ENCODE measurements at places on chromosomes 5 and 9. TPM values are rescaled to one million over a fixed set of nuclear protein-coding genes. Genes with fewer than 3 reads are reported as not detected.

Gene SPINK7
- total RNA-seq, result not detected

Gene FYB1
- total RNA-seq, result 1.0 TPM

Gene IL3
- total RNA-seq, result not detected

Gene NEUROG1
- total RNA-seq, result not detected

Gene CFAP77
- not detected for total RNA-seq

Gene ARID3C
- 0.11 TPM for total RNA-seq

Gene PCDHGA6
- 1.5 TPM for total RNA-seq

Gene DDX4
- not detected for total RNA-seq

Gene ADAMTSL1
- total RNA-seq, result 8.3 TPM

Gene MCC
- total RNA-seq, result 8.7 TPM

Gene DEPDC1B
- 26.9 TPM for total RNA-seq

Gene FOXD4L4
- total RNA-seq, result not detected

Gene IGIP
- total RNA-seq, result 1.4 TPM

Gene PTGR1
- 24.8 TPM for total RNA-seq

Gene BARHL1
- total RNA-seq, result not detected

Gene PHF24
- not detected for total RNA-seq

Gene ROR2
- not detected for total RNA-seq

Gene MSX2
- total RNA-seq, result 4.3 TPM

Gene KIF24
- 4.6 TPM for total RNA-seq

Gene BAAT
- 0.08 TPM for total RNA-seq

Gene HK3
- total RNA-seq, result not detected

Gene C5orf24
- 53.9 TPM for total RNA-seq

Gene SLC34A1
- 0.61 TPM for total RNA-seq

Gene SLC23A1
- total RNA-seq, result not detected

Gene ELAVL2
- 2.3 TPM for total RNA-seq

Gene GABRA1
- total RNA-seq, result not detected

Gene SLC4A9
- total RNA-seq, result not detected

Gene KCNMB1
- total RNA-seq, result not detected

Gene OR13C2
- not detected for total RNA-seq

Gene DTWD2
- total RNA-seq, result 12.2 TPM

Gene DBH
- total RNA-seq, result not detected

Gene ARRDC3
- total RNA-seq, result 26.0 TPM

Gene CATSPER3
- total RNA-seq, result not detected

Gene PDZD2
- total RNA-seq, result 5.5 TPM

Gene DOK3
- 2.3 TPM for total RNA-seq

Gene HMMR
- 55.5 TPM for total RNA-seq

Gene TSLP
- 0.60 TPM for total RNA-seq

Gene BRD3
- total RNA-seq, result 8.0 TPM

Gene SAXO1
- total RNA-seq, result not detected

Data from A375 (cell line).